Activated B cell treated with CpG ODN at 0.5 μM for 24 hours (primary cell): ENCODE measurements at places on chromosomes 13 and 19. TPM values are rescaled to one million over a fixed set of nuclear protein-coding genes. Genes with fewer than 3 reads are reported as not detected.

GRCh38 chr13:53143757-53144339 lies 115.2 kb downstream of the OLFM4 start:
- DNase-seq: no peak

- no peak for DNase-seq
Observed at GRCh38 chr13:44620057-44620456, 43.9 kb upstream of the TSC22D1 start.

- DNase-seq: no peak
Observed at GRCh38 chr13:90156390-90156789, 1191.1 kb upstream of the MIR17HG start.

GRCh38 chr19:56637976-56638555 lies 4.9 kb upstream of the SMIM17 start:
- no peak for DNase-seq

GRCh38 chr13:110536006-110536693 lies 25.4 kb downstream of the RAB20 start:
- no peak for DNase-seq

DNA sequence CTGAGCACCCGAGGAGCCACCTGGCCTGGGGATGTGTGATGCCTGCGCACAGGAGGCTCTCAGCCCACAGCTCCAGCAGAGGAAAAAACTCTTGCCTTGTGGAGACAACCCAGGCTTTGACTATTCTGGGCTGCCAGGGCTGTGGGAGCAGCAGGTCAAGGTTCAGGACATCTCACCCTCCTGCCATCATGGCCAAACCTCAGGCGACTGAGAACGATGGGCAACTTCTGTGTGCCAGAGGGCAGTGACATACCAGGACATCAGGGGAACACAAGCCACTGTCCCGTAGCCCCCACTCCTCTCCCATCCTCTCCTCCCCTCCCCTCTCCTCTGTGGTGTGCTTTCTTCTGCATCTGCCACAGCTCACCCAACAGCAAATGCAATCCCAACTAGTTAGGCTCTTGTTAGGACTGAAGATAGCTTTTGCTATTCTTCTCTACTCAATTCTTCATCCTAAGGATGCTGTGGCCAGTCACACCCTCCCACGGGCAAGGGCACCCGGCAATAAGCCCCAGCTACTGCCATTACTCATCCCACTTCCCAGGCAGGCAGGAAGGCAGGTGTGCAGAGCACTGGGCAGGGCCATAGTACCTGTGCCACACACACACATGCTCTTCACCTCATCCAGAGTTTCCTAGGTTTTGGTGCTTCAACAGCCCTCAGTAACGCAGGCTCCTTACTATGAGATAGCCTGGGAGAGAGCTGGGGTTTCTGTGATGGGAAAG lies 16.8 kb downstream of the ELL start:
- no peak for DNase-seq

DNA sequence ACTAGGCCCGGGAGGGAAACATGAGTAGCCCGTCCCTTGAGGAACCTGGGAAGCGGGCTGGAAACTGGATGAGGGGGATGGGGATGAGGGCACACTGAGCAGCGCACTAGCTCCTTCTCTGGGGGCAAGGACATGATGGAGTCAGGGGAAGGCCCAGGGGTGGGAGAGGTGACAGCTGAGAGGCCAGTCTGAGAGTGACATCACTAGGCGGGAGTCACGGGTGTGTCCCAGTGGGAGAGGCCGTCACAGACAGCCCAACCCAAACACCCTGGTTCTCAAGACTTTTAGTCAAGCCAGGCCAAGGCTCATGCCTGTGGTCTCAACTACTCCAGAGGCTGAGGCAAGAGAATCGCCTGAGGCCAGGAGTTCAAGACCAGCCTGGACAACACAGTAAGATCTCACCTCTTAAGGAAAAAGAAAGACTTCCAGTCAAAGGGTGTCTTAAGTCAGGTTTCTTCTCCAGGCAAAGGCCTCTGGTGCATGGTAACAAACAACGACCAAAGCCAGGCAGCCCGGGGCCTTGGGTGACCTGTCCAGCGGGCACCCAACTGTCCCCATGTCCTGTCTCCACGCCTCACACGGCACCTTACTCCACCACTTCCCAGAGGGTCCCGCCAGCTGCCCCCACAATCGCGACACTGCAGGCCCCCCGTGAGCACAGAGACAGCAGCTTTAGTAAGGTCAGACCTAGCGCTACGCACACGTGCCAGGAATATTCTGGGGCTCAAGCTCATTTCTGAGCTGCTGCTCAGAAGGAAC lies 25.5 kb upstream of the TIMM44 start:
- DNase-seq: no peak

GRCh38 chr13:49935171-49936074 lies 717 bp downstream of the SPRYD7 start:
- DNase-seq: no peak

Gene MPND
- 25.2 and 29.8 TPM in 2 replicates for total RNA-seq

- DNase-seq: no peak
Observed at GRCh38 chr13:21453387-21454081, 5.6 kb downstream of the ZDHHC20 start.

DNA sequence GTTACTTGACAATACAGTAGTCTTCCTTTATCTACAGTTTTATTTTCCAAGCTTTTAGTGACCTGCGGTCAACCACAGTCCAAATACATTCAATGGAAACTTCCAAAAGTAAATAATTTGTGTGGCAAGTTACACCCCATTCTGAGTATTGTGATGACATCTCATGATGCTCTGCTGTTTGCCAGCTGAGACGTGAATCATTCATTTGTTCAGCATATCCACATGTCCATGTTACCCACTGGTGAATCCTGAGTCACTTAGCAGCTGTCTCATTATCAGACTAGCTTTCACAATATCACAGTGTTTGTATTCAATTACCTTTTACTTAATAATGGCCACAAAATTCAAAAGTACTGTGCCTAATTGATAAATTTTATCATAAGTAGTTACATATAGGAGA lies 179.8 kb downstream of the PRR20E start:
- DNase-seq: no peak

GRCh38 chr13:42892760-42893159 lies 99.3 kb downstream of the EPSTI1 start:
- no peak for DNase-seq

Gene CD70
- 29.3 and 29.7 TPM in 2 replicates for total RNA-seq

GRCh38 chr13:112880976-112881540 lies 88.0 kb upstream of the MCF2L start:
- DNase-seq: no peak

Gene ZNF575
- total RNA-seq: 1.9 and 3.4 TPM in 2 replicates

DNA sequence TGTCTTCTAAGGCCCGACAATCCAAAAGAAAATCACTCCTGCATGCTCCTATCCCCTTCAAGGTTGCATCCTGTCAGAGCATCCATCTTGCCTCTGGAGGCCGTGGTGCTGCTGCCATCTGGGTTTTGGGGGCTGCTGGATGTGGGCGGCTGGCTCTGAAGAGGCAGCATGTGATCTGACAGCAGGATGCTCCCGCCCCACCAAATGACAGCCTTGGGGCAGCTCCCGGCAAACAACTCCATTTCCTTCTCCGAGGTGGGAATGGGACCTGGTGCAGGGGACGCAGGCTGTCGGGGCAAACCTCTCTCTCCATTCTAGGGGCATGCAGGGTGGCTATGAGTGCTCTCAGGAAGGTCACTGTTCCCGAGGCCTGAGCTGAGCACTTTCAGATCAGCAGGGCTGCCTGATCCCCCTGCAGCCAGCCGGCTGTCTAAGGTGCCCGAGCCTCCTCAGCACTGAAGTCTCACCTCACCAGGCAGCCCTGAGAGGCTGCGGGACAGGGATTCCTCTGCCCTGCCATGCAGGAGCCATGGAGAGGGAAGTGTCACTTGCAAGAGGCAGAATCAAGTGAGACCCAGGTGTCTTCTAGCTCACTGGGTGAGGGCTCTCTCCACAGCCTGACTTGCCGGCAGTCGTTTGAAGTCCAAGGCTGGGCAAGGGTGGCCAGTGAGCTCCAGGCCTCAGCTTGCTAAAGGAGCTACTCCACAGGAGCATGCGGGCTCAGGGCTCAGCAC lies 28.8 kb downstream of the TSSK6 start:
- no peak for DNase-seq

- no peak for DNase-seq
Observed at GRCh38 chr19:32945260-32945659, 26.5 kb downstream of the CEP89 start.

- no peak for DNase-seq
Observed at GRCh38 chr13:33479105-33479504, 193.6 kb upstream of the STARD13 start.

Gene ZNF17
- total RNA-seq: 16.1 and 18.6 TPM in 2 replicates

GRCh38 chr19:29978080-29978479 lies 36.0 kb downstream of the URI1 start:
- DNase-seq: no peak

Gene BRME1
- total RNA-seq: 1.2 and 2.0 TPM in 2 replicates

- no peak for DNase-seq
Observed at GRCh38 chr13:72530471-72530870, 197.0 kb downstream of the MZT1 start.

GRCh38 chr13:53807251-53807834 lies 778.7 kb downstream of the OLFM4 start:
- DNase-seq: no peak

GRCh38 chr19:1605236-1606137 lies at the start of gene UQCR11:
Gene UQCR11, minus strand, starts transcription at chr19:1605462. Its CDS starts 53 bp downstream, at chr19:1605409.
- peak; percentile 87 for DNase-seq

Gene ZNF135
- 5.8 and 7.5 TPM in 2 replicates for total RNA-seq

DNA sequence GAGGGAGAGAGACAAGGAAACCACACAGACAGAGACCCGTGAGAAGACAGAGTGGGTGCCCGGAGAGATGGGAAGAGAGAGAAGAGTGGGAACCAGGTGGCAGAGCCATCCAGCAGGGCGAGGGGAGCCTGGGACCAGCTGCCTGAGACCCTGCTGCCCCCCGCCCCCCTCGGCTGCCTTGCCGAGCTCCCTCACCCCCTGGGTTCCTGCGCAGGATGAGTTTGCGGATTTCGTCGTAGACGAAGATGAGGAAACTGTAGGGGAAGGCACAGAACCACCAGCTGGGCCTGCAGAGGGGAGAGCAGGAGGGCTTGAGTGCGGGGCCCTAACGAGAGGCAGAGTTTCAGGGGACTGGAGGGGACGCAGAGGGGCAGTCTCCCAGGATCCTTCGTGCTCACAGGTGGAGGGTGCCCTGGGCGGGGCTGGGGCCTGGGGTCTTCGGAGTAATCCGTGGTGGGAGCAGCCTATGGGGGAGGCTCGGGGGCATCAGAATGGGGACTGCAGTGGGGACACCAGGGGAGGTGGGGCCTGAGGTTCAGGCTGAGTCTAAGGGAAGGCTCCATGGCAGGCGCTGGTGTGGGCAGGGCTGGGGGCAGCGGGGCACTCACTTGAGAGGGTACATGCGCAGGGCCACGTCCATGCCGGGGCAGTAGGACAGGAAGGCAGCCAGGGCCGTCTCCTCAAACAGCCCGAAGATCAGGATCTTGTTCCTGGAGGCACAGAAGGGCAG lies 8.1 kb upstream of the RABAC1 start:
- DNase-seq: no peak

- DNase-seq: no peak
Observed at GRCh38 chr19:47626238-47626637, 17.3 kb downstream of the BICRA start.

DNA sequence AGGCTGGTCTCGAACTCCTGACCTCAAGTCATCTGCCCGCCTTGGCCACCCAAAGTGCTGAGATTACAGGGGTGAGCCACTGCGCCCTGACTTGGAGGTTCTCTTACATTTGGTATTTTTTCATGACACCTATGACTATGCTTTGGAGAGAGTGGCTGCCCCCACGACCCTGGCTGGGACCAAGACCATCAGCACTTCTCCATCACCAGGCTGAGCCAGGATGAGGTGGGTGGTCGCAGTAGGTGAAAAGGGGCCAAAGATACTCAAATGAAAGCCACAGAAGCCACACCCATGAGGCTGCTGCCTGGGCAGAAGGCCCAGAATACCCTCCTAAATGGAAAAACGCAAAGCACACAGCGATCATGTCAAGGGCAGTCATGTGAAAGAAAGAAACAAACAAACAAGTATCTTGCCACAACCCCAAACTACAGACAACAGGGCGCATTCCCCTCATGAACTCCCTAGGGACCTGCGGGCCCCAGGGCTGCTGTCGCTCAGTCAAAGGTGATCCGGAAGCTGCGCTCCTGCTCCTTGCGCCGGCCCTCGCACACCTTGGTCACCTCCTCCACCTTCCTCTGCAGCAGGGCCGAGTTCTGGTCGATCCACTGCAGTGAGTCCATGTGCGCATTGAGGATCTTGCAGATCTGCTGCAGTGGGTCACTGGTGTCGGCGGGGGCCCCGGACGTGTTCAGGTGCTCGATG lies 11.2 kb upstream of the IL4I1 start:
- no peak for DNase-seq

Gene NOVA2
- total RNA-seq: not detected in 2 replicates

Gene DBP
- 8.7 and 9.2 TPM in 2 replicates for total RNA-seq

DNA sequence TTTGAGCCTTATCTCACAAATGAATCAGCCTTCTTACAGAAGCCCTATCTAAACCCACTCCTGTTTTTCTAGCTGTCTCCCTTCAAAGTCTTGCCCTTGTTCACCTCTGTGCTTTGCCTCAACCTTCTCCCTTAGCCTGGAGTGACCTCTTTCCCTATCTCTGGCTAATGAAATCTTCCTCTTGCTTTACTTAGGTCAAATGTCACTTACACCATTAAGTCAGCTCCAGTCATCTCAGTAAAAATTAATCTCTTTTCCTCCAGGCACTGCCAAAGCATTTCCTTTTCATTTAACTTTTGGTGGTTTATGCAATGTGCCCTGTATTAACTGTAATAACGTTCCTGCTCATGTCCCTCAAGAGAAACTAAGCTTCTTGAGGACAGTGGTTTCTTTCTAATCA lies 596.5 kb upstream of the MIR17HG start:
- no peak for DNase-seq

Gene TMIGD2
- total RNA-seq: not detected in 2 replicates

DNA sequence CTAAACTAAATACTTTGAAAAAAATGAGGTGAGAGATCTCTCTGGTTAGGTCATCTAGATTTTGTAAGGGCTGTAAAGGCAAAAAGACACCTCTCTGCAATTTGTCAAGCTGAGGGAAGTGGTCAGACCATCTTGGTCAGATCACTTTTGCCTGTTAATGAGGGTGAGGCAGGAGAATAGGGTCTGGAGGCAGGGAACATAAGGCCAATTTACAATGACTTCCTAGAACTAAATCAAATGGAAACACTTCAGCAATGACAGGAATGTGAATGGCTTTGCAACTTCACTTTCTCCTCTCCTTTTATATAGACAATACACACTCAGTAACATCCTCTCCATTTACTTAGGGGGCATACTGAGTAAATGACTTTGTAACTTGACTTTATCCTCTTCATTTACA lies 1653.4 kb downstream of the SLITRK5 start:
- no peak for DNase-seq

- DNase-seq: no peak
Observed at GRCh38 chr13:99316657-99317256, 9.6 kb upstream of the GPR183 start.
